ENCODE measurements at places on chromosomes 3 and 15. TPM values are rescaled to one million over a fixed set of nuclear protein-coding genes. Genes with fewer than 3 reads are reported as not detected.

PPP1R14D gene
- 0.33 TPM for total RNA-seq

FANCD2OS gene
- total RNA-seq, result not detected

RFT1 gene
- 24.6 TPM for total RNA-seq

USP19 gene
- 86.7 TPM for total RNA-seq

GRAMD1C gene
- 2.8 TPM for total RNA-seq

CLEC3B gene
- total RNA-seq, result not detected

CP gene
- not detected for total RNA-seq

CACNA1D gene
- total RNA-seq, result not detected

DPH6 gene
- 6.9 TPM for total RNA-seq

CSTA gene
- total RNA-seq, result not detected

KLF15 gene
- 0.12 TPM for total RNA-seq

- no peak for DNase-seq
- peaks cover 7% of the 10 kb centered on the region for H3K4me1 ChIP-seq
- H3K27me3 ChIP-seq, result no peaks in the 10 kb centered on the region
Measured at GRCh38 chr3:113213896-113214587, 2.7 kb downstream of the BOC start.

DNA sequence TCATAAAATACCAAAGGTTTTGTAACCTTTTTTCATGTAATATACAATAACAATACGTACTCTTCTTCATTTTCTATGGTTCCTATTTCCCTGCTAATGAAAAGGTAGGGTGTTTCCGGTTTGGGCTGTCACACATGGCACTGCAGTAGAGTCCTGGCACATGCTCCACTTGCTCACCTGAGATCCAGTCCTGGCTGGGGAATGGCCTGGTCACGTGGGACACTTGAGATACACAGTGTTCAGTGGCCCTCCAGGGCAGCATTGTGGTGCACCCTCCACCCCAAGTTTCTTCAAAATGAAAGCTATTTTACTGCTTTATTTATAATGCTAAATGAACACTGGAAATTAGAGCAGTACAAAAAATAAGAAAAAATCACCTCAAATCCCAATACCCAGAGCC, 23.2 kb downstream of the MRPS25 start:
- no peaks in the 10 kb centered on the region for H3K27me3 ChIP-seq
- H3K36me3 ChIP-seq, result peaks cover 83% of the 10 kb centered on the region
- H3K27ac ChIP-seq, result no peak overlapping the region
- H3K4me1 ChIP-seq, result no peaks in the 10 kb centered on the region

DNA sequence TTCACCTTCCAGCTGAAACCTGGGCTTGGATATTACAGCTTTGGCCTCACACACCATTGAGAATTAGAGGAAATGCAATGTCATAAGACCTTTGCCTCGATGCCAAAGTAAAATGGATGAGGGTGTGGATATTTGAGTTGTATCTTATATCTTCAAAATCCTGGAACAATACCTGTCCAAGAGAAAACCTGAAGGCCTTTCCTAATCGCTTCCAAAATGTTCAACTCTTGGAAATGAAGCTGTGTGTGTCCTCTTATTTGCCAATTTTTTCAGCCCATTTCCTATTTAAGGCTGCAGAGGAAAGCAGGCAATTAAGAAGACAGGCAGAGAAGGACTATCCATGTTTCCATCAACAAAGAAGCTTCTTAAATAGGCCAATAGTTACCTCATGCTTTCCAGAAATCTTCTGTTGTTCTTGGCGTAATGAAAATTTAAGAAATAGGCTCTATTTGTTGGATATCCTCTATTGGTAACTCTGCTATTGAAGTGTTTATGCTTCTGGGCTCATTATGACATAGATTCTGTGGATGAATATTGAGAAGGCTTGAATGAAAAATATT, 99.5 kb upstream of the ZBTB20 start:
- no peaks in the 10 kb centered on the region for H3K27me3 ChIP-seq
- peaks cover 37% of the 10 kb centered on the region for H3K4me1 ChIP-seq
- no peaks in the 10 kb centered on the region for H3K36me3 ChIP-seq
- H3K27ac ChIP-seq, result peak overlapping the region; percentile 95
- DNase-seq, result no peak
- H3K4me3 ChIP-seq, result no peak overlapping the region

DNA sequence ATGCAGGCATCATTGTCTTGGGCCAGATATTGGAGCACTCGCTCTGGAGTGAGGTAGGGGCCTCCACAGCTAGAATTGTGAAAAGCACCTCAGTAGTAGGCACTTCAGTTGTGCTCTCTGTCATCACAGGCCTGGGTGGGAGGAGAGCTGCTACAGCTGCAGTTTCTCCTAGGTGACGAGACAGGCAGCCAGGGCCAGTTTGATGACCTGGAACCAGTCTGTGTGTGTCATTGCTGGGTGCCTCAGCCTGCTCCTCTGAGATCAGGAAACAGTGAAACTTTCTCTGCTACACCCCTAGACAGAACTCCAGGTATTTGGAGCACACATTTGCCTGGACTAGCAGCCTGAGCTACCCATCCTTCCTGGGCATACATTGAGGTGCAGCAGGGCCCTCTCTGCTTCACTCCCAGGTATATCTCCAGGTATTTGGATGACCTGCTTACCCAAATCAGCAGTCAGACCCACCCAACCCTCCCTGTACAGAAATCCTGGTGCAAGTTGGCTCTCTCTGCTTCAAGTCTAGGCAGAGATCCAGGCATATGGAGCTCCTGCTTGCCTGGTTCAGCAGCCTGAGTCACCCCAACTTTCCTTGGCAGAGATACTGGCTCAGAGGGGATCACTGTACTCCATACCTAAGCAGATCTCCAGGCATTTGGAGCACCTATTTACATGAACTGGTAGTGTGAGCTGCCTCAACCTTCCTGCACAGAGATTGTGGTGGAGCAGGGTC, 54.3 kb upstream of the SGO1 start:
- H3K4me1 ChIP-seq, result no peaks in the 10 kb centered on the region
- no peak overlapping the region for H3K27ac ChIP-seq
- no peaks in the 10 kb centered on the region for H3K36me3 ChIP-seq
- H3K4me3 ChIP-seq, result no peak overlapping the region
- H3K27me3 ChIP-seq, result no peaks in the 10 kb centered on the region

DNA sequence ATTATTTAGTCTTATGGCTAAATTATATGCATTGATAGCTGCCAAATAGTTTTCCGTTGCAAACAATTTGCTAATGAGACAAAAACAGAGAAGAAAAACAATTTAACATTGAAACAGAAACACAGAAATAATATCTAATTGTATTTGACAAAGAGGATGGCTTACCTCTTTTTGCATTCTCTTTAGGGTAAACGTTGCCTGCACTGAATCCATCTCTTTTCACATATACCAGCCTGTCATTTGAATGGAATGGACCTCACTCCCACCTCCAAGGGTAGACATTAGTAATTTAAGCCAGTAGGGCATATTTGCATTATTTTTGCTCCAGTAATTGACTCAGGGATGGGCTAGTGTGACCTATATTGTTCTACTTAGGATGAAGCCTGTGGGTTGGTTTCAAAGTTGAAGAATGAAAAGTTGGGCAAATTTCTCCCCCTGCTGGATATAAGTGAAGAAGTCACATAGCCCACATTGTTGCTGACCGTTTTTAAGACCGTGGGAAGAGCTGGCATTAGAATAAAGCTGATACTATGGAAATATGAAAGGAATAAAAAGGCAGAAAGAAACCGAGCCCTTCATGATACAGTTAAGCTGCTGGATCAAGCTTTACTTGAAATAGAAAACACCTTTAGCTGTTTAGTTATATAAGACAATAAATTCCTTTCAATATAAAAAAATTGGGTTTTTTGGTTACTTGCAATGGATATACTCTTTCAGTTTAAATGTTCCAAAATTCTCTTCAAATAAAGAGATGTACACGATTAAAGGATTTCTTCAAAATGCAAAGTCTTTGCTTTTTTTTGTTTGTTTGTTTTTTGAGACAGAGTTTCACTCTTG, 26.9 kb downstream of the PIERCE2 start:
- DNase-seq, result peak; percentile 68
- no peaks in the 10 kb centered on the region for H3K27me3 ChIP-seq
- no peak overlapping the region for H3K4me3 ChIP-seq
- peaks cover 6% of the 10 kb centered on the region for H3K4me1 ChIP-seq
- H3K36me3 ChIP-seq, result no peaks in the 10 kb centered on the region
- H3K27ac ChIP-seq, result no peak overlapping the region

GRCh38 chr3:179234199-179234598, 16.7 kb downstream of the KCNMB3 start:
- no peaks in the 10 kb centered on the region for H3K36me3 ChIP-seq
- H3K4me1 ChIP-seq, result no peaks in the 10 kb centered on the region
- DNase-seq, result no peak

- no peak overlapping the region for H3K27ac ChIP-seq
- DNase-seq, result no peak
- no peaks in the 10 kb centered on the region for H3K27me3 ChIP-seq
- no peak overlapping the region for H3K4me3 ChIP-seq
Measured at GRCh38 chr3:133276594-133276993, 123.3 kb upstream of the BFSP2 start.

DNA sequence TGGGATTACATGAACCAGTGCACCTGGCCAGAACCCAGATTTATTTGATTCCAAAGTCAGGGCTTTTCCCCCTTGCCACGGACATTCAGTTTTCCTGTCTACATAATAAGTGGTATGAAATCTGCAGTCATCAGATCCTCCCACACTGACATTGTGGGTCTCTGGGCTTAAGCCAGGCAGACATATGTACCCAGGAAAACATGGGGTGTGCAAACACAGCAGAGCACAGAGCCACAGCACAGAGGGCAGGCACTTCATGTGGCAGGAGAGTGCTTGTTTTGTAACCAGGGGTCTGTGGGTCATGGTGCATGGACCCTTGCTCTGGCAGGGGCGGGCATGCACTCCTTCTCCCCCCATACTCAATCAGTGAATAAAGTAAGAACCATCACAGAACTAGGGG, 6.1 kb upstream of the ABTB1 start:
- H3K4me1 ChIP-seq, result peaks cover under 1% of the 10 kb centered on the region
- H3K4me3 ChIP-seq, result no peak overlapping the region
- no peak for DNase-seq
- H3K36me3 ChIP-seq, result no peaks in the 10 kb centered on the region
- no peak overlapping the region for H3K27ac ChIP-seq
- H3K27me3 ChIP-seq, result no peaks in the 10 kb centered on the region

- no peaks in the 10 kb centered on the region for H3K36me3 ChIP-seq
- H3K4me3 ChIP-seq, result no peak overlapping the region
- no peak overlapping the region for H3K27ac ChIP-seq
Measured at GRCh38 chr3:8363200-8363599, 138.4 kb upstream of the LMCD1 start.

GRCh38 chr15:38920966-38921365, 356.4 kb upstream of the RASGRP1 start:
- no peak for DNase-seq
- no peak overlapping the region for H3K27ac ChIP-seq
- H3K4me3 ChIP-seq, result no peak overlapping the region
- no peaks in the 10 kb centered on the region for H3K36me3 ChIP-seq

DNA sequence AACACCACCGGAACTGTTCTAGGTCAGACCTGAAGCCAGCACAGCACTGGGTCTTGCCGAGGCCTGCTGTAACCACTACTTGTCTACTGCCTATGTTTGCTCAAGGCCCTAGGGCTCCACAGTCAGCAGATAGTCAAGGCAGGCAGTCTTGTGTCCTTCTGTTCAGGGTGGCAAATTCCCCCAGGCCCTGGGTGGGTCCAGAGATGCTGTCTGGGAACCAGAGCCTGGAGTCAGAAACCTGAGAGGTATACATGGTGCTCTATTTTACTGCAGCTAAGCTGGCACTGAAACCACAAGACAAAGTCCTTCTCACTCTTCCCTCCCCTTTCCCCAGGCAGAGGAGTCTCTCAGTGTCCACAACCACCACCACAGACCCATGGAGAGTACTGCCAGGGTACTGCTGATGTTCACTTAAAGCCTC, 89.9 kb downstream of the BBX start:
- H3K4me1 ChIP-seq, result no peaks in the 10 kb centered on the region
- no peak overlapping the region for H3K27ac ChIP-seq
- DNase-seq, result no peak

- H3K27me3 ChIP-seq, result no peaks in the 10 kb centered on the region
- H3K27ac ChIP-seq, result no peak overlapping the region
- H3K4me1 ChIP-seq, result peaks cover 35% of the 10 kb centered on the region
- DNase-seq, result peak; percentile 67
- no peaks in the 10 kb centered on the region for H3K36me3 ChIP-seq
Measured at GRCh38 chr3:169103951-169104941, 559.3 kb downstream of the MECOM start.

DNA sequence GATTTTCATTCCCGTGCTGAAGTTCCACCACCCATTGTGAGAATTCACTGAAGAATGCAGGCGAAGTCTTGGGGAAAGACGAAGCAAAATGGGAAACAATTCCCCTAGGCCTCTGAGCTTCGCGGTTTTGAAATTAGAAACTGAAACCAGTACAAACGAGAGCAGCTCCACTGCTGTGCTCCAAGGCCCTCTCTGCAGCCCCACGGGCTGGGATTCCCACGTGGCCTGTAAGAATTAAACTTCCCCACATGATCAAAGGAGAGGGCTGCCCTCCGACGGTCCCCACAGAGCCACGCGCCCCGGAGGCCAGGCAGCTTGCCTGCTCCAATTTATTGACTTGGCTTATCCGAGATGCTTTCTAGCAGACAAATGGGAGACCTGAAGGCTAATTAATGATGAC, 144.0 kb downstream of the GREM1 start:
- H3K4me1 ChIP-seq, result peaks cover 7% of the 10 kb centered on the region
- no peak overlapping the region for H3K4me3 ChIP-seq
- no peaks in the 10 kb centered on the region for H3K27me3 ChIP-seq

- peaks cover 13% of the 10 kb centered on the region for H3K4me1 ChIP-seq
- H3K27ac ChIP-seq, result no peak within 1 kb of the TSS
- H3K4me3 ChIP-seq, result no peak within 1 kb of the TSS
- H3K36me3 ChIP-seq, result no peaks in the 10 kb centered on the region
- DNase-seq, result no peak
- no peaks in the 10 kb centered on the region for H3K27me3 ChIP-seq
Measured at GRCh38 chr3:42906070-42906847, at the start of gene ZNF662. TSS of gene ZNF662 (plus strand) at chr3:42906142. CDS start at chr3:42908115, 1,973 bp downstream.

DNA sequence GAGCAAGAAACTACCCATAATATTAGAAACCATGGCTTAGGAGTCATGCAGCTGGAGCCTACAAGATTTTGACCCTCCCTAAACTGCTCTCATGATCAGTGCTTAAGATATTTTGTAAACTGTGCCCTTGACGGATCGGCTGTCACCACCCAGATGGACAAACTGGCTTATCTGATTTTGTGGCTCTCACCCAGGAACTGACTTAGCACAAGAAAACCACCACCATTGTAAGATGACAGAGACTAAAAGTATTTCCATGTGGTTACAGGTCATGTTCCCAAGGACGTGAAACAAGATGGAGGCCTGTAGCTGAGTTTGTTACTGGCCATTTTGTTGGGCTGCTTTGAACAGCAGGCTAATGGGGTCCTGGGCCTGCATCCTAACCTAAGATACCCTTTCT, 940.9 kb downstream of the OTOL1 start:
- H3K36me3 ChIP-seq, result no peaks in the 10 kb centered on the region
- H3K4me3 ChIP-seq, result no peak overlapping the region
- no peaks in the 10 kb centered on the region for H3K27me3 ChIP-seq
- peak; percentile 79 for DNase-seq
- H3K4me1 ChIP-seq, result peaks cover 12% of the 10 kb centered on the region
- H3K27ac ChIP-seq, result peak overlapping the region; percentile 60

GRCh38 chr3:124587053-124587408, 143.2 kb upstream of the UMPS start:
- no peak overlapping the region for H3K4me3 ChIP-seq
- no peaks in the 10 kb centered on the region for H3K27me3 ChIP-seq
- H3K36me3 ChIP-seq, result no peaks in the 10 kb centered on the region
- no peak overlapping the region for H3K27ac ChIP-seq
- peaks cover 39% of the 10 kb centered on the region for H3K4me1 ChIP-seq

GRCh38 chr3:28022916-28023315, 218.5 kb upstream of the CMC1 start:
- no peaks in the 10 kb centered on the region for H3K27me3 ChIP-seq
- peaks cover 22% of the 10 kb centered on the region for H3K4me1 ChIP-seq
- DNase-seq, result peak; percentile 93
- H3K4me3 ChIP-seq, result no peak overlapping the region

All from PC-3 (cell line).